Stimulated activated CD8-positive, alpha-beta memory T cell treated with anti-CD3 and anti-CD28 coated beads, Interleukin-12 subunit alpha, Interleukin-12 subunit beta, amount 100 ng/mL, for 1 hour (primary cell): ENCODE measurements at places on chromosomes 7 and 10.

DNA sequence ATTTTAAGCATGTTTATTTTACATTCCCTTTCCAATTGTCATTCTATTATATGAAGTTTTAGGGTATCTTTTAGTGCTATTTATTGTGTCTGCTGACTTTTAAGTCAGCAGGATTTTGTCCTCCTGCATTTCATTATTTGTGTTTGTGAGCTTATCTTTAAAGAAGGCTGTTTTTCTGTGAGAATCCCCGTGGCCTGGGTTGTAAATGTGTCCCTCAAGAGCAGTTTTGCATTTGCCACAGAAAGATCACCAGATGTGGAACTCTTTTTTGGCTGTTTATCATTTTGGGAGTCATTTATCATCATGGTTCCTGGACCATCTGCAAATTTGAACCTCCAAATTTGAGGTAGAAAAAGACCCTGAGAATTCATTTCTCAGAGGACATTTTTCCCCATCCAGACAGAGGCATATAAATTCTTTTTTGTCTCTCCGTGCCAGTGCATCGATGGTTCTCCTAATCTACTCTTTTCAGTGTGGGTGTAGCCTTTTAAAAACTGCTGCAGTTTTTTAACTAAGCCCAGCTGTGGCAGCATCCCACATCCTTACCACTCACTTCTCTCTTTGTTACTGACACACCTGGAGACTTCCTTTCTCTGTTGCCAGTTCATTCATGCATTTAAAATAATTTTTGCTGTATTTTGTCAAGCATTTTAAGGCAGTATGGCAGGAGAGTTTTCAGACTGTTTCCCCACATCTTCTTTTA lies 20.1 kb upstream of the MTURN start:
- DNase-seq, result no peak

DNA sequence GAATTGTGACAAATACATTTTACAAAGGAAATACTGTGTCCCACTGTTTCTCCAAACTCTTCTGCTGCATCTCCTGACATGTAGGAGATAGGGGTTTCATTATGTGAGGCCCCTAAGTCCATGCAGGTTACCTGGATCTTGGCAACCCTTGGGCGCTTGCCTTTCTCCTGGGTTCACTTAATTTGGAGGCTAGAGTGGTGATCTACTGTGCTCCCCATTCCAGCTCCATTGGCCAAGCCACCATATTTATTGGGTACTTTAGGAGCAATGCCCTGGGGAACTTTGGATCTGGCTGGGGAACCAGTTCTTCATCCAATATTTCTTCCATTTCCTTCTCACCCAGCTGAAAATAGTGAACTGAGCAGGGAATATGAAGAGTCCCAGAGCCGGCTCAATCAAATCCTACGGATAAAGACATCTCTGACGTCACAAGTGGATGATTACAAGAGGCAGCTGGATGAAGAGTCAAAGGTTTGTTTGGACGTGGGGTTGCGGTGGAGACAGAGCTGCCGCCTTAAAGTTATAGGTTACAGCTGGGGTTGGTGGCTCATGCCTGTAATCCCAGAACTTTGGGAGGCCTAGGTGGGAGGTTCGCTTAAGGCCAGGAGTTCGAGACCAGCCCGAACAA lies 18.5 kb downstream of the MYH16 start:
- DNase-seq, result no peak

DNA sequence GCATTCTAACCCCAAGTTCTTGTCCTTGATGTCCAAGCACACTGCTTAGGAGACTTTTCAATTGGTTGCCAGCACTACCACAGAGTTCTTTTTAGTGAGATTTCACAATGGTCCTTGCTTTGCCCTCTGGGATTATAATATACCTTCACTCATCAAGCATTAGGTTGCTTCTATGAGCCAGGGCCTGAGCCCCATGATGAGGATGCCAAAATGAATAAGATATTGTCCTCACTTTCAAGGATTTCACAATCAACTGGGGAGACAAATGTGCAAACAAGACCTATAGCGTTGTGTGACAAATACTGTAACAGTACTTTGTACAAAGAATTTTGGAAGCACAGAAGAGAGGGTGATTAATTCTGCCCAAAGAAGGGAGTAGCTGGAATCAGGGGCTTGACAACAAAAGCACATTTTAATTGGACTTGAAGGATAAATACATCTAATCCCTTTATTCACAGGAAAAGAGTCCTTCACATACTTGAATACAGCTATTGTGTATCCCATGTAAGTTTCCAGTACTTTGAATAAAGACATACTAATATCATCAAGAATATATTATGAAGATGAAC lies 263.6 kb upstream of the LRRN3 start:
- DNase-seq, result no peak

DNA sequence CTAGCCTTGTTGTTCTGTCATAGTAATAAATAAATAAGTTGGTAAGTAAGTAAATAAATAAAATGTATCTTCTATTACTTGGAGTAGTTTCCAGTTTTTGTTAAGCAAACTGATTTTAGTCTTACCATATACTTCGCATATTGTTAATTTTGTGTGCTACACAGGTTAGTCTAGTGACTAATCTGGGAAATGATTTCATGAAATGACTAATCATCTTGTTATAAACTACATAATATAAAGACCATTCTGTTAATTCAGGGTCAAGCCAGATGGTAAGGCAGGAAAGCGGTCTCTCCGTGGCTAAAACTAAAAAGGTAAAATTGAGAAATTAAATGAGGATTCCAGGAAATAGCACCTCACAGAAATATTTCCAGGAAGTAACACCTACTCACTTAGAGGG lies 58.5 kb upstream of the FOXP2 start:
- no peak for DNase-seq

GRCh38 chr7:78703391-78703790 lies 750.1 kb downstream of the MAGI2 start:
- DNase-seq, result no peak
